ENCODE measurements at places on chromosomes 11 and 22.

DNA sequence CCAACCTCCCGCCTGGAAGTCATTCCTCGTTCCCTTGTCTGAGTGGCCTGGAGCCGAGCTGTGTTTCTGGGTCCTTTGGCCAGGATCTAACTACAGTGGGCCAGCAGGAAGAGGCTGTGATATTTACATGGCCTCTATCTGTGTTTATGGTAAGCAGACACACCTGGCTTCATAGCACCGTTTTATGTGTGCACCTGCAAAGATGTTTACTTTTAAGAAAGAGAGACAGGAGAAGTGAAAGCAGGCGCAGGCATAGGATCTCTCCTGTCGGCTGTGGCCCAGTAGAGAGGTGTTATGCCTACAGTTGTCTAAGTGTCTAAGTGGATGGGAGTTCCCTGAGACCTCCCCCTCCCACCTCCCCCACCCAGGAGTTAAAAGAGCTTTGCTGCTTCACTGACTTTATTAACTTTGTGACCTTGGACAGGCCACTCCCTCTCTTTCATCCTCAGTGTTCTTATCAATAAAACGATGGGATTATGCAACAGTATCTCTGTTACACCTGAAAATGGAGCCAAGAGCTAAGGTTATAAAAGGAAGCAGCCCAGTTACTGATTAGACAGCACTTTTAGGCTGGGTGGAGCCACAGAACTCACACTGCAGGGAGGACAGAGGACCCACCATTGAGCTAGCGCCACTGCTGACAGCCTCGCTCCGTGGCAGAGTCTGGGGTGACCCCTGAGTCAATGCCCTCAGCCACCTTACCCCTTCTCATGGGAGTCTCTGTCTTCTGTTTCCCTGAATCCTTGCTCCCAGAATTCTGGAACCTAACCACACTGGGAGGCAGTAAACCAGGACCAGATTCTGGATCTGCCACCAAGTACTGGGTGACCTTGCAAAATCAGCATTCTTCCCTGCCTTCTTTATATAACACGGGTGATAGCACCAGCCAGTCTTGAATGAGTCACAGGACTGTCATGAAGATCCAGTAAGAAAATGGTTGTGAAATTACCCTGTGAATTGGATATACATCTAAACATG, 22.0 kb downstream of the ST14 start:
- DNase-seq: peak; percentile 45

DNA sequence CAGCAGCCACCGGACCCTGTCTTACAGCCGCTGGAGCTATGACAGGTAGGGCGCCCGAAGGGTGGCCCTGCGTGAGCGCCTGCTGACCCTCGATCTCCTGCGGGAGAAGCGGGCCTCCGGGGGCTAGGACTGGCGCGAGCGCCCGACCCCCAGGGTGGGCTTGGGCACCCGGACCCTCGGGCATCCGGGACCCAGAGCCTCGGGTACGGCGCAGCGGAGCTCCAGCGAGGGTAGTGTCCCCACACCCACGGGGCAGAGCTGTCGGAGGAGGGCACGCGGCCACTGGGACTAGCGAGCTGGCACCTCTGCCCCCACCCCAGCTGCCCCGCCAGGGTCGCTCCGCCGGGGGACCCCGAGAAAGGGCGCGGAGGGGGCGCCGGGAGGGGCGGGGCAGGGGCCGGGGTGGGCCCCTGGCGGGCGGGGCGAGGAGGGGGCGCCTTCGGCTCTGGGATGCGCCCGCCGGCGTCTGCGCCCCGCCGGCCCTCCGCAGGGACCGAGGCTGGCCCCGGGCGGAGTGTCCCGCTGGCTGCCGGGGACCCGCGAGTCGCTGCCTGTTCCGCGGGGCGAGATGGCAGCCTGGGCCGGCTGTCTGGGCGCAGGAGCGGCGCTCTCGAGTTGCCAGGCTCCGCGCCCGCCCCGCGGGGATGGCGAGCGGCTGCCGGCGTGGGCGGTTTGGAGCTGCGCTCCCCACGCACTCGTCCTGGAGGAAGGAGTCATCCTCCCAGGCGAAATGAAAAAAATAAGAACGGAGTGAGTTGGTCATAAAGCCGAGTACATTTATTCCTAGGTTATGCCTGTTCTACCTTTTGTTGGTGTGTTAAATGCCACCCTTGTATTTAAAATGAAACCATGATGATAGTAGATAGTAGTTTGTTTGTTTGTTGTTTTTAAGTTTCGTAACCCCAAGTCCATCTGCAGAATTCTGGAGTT, 32.4 kb downstream of the EIF3F start:
- DNase-seq: no peak

DNA sequence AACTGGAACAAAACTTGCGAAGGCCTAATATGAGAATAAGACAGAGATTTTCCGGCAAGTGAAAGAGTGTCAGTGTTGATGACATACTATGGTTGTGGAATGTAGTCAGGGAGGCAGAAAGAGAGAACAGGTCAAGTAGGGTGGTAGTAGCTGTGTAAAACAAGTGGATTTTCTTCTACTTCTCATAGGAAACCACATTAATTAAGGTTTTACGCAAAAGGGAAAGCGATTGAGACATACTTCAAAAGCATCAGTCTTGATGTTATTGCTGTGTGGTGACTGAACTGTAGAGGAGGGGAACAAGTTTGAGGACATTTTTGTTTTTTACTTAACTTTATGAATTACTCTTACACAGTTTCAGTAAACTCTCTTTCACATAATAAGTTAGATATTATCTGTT, 186.0 kb upstream of the CNTN5 start:
- no peak for DNase-seq

- DNase-seq: peak; percentile 92
Measured at GRCh38 chr11:118338637-118339061, 3.9 kb downstream of the CD3D start.

DNA sequence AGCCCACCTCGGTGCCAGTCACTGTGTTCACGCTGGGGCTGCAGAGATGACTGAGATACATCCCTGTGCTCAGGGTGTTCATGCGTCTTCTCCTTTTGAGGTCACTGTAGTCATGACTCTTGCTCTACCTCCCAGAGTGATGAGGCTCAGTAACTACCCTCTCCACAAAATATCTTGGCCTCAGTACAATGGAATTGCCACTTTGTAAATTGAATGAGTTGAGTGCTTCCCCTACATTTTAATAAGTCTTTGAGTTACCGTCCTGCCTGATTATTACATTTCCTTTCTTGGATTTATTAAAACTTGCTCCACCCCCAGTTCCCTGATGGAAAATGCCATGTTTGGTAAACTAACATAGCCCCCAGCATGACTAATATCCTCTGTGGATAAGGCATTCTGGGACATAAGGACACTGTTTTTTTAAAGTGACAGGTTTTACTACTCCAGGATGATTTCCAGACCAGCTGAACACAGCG, 15.9 kb downstream of the PRSS23 start:
- DNase-seq: no peak

GRCh38 chr11:61607920-61608599, 27.2 kb upstream of the SYT7 start:
- DNase-seq: no peak

GRCh38 chr22:24426851-24427499, 424 bp upstream of the ADORA2A start:
- peak; percentile 19 for DNase-seq

DNA sequence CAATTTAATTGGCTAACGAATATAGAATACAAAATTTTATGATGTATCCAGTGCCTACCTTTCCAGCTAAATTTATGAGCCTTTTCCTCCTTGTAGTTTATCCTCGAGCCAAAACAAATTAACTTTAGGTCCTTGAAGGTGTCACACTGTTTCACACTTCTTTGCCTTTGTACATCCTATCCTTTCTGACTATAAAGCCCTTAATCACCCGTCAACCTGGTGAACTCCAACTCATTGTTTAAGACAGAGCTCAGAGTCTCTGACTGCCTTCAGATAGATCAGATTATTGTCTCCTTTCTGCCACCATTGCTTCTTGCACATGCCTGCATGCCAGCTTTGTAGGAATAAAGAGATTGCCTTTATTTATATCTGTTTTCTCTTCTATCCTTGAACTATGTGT, 58.8 kb downstream of the CNTN5 start:
- DNase-seq: no peak

GRCh38 chr11:134074346-134074745, 5.5 kb downstream of the JAM3 start:
- DNase-seq: no peak

- no peak for DNase-seq
Measured at GRCh38 chr11:45144126-45145082, 2.0 kb upstream of the PRDM11 start.

DNA sequence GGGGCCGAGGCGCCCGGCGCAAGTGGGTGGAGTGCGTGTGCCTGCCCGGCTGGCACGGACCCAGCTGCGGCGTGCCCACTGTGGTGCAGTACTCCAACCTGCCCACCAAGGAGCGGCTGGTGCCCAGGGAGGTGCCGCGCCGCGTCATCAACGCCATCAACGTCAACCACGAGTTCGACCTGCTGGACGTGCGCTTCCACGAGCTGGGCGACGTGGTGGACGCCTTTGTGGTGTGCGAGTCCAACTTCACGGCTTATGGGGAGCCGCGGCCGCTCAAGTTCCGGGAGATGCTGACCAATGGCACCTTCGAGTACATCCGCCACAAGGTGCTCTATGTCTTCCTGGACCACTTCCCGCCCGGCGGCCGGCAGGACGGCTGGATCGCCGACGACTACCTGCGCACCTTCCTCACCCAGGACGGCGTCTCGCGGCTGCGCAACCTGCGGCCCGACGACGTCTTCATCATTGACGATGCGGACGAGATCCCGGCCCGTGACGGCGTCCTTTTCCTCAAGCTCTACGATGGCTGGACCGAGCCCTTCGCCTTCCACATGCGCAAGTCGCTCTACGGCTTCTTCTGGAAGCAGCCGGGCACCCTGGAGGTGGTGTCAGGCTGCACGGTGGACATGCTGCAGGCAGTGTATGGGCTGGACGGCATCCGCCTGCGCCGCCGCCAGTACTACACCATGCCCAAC, 14.1 kb upstream of the MIEF1 start:
- no peak for DNase-seq

DNA sequence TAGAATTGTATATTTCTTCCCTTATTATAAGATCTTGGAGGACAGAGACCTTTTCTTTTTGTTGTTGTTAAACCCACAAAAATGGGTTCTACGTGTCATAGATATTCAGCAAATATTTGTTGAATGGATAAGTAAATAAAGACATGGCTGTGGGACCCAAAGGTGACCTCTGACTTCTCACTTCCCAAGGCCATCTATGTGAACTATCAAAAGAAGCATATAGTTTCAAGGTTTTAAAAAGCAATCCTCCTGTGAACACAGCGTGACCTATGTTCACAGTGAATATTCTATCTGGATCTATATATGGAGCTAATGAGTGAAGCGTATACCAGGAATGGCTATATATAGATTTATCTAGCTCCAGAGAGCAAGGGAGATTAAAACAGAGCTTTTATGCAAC, 312.8 kb upstream of the C11orf87 start:
- no peak for DNase-seq

DNA sequence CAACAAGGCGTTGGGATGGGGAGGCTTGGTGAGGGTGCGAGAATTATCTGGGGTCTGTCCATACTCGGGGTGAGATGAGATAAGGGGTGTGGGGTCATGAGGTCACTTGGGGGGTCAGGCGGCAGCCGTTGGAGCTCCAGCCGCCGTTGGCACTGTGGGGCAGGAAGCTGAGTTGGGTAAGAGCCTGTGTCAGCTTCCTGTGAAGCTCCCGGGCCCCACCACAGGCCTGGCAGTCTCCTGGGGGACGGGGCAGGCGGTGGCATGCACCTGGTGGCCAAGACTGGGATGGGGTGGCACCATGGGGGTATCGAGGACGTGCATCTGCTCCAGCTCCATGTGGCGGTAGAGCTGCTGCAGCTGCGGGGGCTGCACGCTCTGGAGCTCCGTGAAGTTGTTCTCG, 7.1 kb upstream of the MYBPC3 start:
- no peak for DNase-seq

GRCh38 chr11:134362192-134362901, 30.6 kb downstream of the GLB1L2 start:
- DNase-seq: no peak

- DNase-seq: no peak
Measured at GRCh38 chr11:104907521-104908185, 9.4 kb upstream of the CASP12 start.

- no peak for DNase-seq
Measured at GRCh38 chr11:19448651-19449050, 207.9 kb upstream of the E2F8 start.
